Suppressor macrophage treated with lipopolysaccharide for 1 hour (primary cell): ENCODE measurements at places on chromosomes 11 and 22.

DNA sequence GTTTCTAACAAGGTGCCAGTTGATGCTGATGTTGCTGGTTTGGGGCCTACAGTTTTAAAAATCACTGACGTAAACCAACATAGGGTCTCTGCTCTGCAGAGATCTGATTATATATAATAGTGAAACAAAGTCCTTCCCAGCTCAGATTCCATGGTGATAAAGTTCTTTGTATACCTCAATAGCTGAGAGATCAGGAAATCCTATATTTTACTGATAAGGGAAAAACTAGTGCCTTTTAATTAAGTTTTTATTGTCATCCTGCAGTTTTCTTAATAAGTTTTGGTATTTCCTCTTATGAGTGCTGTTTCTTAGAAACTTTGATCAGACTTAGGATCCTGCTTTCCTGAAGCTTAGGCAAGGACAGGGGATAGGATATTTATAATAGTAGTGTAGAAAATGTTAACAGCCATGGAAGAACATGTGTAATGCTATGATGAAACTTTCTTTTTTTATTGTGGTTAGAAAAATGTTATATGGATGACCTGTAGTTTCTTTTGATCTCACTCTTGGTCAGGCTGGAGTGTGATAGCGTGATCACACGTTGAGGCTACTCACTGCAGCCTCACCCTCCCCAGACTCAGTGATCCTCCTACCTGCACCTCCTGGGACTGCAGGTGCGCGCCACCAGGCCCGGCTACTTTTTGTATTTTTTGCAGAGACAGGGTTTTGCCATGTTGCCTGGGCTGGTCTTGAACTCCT, 14.1 kb downstream of the CAPRIN1 start:
- no peak for DNase-seq

DNA sequence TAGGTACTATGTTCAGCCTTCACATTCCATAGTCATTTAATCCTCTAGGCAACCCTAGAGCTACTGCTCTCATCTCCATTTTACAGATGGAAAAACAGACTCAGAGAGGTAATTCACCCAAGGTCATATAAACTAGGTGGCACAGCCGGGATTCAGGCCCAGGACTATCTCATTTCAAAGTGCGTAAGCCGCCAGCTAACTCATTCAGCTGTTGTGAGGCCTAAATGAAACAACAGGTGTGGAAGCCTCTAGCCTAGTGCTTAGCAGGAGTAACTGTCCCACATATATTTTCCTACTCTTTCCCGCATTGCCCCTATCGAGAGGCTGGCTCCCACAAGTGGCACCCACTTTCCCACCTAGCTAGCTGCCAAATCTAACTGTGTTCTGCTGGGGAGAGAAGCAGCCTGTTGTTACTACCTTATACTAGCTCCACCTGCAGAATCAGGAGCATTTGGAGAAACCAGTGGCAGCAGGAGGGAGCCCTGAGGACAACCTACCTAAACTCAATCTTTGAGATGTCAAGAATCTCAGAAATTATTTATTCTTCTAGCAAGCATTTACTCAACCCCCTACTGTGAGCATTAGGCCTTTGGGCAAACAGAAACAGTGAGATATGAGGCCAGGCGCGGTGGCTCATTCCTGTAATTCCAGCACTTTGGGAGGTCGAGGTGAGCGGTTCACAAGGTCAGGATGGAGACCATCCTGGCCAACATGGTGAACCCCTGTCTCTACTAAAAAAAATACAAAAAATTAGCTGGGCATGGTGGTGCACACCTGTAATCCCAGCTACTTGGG, 20.9 kb downstream of the PRG3 start:
- no peak for DNase-seq

- peak; percentile 18 for DNase-seq
Measured at GRCh38 chr22:42758931-42759629, 38.4 kb upstream of the A4GALT start.

GRCh38 chr22:19492504-19493174, 12.9 kb downstream of the CDC45 start:
- no peak for DNase-seq

GRCh38 chr11:119436711-119437110, 13.7 kb upstream of the THY1 start:
- no peak for DNase-seq

DNA sequence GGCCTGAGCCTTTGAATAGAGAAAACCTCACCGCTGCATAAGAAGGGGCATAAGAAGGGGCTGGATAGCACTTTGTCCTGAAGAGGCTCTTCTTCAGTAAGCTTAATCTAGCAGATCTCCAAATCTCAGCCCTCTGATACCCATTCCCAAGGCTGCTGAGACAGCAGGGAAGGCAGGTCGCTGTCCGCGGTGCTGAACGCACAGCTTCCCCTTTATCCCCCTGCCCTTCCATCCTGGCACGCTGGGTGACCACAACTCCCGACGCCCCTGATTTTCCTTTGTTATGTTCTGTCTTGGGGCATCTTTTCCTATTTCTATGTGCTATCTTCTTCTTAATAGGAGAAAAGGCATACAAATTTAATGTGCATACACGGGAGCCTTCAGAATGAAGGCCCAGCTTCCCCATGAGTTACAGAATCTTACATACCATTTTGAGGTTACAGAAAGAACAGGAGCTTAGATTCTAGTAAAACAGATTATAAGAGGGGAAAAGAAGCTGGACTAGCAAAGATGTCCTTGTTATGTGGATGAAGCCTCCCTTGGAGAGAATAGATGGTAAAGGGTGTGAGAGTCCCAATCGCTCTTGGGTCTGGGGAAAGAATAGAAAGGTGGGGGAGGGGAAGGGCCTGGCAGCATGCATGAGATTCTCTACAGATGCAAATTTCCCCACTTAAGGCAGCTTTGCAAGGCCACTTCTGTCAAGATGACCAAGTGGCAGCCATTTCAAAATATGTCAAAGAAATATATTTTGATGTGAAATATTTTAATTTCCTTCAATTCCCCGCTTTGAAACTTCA, 5.7 kb upstream of the SULT4A1 start:
- peak; percentile 85 for DNase-seq

DNA sequence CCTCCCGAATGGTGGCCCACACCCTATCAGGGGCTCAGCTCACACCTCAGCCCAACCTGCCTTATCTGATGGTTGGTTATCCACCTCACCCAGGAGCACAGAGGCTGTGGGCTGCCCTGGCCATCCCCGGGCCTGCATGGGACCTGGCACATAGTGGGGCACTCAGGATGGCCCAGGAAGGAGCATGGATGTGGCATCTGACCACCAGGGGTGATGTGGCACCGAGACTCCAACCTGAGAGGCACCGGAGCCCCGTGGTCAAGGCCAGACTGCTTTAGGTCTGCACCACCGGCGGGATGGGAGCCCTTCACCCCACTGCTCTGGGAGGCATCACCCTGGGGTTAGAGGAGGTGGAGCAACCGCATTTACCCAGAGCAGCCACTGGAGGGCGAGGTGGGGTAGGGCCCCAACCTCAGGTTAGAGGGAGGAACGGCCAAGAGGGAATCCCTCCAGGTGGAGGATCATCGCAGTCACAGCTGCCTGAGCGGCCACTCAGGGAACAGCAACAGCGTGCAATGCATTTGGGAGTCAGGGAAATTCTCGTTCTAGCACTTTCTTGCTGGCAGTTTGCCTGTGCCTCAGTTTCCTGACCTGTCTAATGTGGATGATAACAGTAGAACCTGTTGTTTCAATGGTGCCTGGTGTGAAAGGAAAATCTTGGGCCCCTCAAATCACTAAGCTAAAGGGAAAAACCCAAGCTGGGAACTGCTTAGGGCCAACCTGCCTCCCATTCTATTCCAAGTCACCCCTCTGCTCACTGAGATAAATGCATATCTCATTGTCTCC, 52.9 kb upstream of the CARS1 start:
- DNase-seq: peak; percentile 68

DNA sequence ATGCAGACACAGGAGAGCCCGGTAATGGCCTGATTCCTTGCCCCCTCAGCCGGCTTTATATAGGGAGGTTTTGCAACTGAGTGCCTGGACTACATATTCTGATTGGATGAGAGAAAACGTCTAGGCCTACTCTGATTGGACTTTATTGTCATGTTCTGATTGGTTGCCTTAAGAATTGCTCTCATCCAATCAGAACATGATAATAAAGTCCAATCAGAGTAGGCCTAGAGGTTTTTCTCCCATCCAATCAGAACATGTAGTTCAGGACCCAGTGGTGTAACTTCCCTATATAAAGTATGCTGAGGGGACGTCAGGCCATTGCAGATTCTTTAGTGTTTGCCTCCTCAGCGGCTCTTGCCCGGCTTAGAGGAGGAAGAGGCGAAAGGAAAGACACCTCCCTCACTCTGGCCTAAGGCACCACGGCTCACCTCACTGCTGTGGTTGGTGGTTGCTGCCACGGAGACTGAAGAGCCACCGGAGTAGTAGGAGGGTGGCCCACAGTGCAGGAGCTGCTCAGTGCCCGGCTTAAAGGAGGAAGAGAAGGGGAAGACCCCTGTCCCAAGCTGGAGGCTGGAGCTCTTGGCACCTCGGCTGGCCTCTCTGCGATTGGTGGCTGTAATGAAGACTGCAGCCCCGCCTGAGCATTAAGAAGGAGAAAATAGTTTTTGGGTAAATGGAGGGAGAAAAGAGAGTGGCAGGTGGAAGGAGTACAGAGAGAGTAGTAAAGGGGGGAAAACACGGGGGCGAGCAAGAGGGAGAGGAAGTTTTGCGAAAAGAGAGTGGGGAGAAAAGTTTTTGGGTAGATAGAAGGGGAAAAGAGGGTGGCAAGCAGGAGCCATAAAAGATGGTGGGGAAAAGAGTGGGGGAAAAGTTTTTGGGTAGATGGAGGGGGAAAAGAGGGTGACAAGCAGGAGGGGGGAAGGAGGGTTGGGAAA, 116.7 kb upstream of the SERPIND1 start:
- DNase-seq: peak; percentile 40

GRCh38 chr11:102751673-102752072, 26.9 kb upstream of the MMP8 start:
- no peak for DNase-seq

DNA sequence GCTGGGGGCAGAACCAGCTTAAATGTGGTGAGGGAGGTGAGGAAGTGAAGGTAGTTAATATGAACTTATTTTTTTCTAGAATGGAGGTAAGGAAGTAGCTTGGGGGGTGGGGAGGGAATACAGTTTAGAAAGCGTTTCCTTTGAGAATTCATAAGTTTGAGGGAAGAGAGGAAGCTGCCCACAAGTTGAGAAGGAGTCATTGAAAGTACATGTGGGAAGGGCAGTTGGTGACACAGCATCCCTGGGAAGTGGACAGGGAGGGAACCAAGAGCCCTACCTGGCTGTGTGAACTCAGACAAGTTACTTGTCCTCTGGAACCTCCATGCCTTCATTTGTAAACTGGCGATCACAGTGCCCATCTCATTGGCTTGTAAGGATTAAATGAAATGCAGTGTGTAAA, 125.9 kb upstream of the SPON1 start:
- peak; percentile 13 for DNase-seq
